Kidney tubule cell (primary cell): ENCODE measurements at places on chromosomes 7 and 10.

GRCh38 chr10:120805014-120805812 lies 45.9 kb upstream of the WDR11 start:
- no peak for DNase-seq

- no peak for DNase-seq
Measured at GRCh38 chr7:50560865-50561351, 4.3 kb downstream of the DDC start.

GRCh38 chr10:128066870-128067382 lies 59.3 kb downstream of the MKI67 start:
- DNase-seq = no peak

- DNase-seq = no peak
Measured at GRCh38 chr10:33570495-33570894, 236.0 kb upstream of the NRP1 start.

- no peak for DNase-seq
Measured at GRCh38 chr10:121851786-121852185, 76.0 kb downstream of the ATE1 start.

DNA sequence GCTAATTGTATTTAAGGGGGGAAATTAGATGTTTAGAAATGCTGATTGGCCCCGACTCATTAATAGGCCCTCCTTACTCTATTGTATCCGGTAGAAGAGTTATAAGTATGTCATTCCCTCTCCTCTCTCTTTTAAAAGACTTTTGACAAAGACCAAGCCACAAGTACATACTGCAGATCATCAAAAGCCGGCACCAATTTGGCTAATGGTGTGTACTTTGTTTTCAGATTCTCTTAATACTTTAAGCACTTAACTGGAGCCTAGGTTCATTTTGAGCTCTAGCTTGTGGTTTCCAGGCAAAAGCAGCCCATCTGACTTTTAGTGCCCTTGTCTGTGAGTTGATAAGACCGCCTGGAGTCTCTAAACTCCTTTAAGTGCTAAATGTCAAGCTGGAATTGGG lies 210.0 kb upstream of the LYZL1 start:
- no peak for DNase-seq

DNA sequence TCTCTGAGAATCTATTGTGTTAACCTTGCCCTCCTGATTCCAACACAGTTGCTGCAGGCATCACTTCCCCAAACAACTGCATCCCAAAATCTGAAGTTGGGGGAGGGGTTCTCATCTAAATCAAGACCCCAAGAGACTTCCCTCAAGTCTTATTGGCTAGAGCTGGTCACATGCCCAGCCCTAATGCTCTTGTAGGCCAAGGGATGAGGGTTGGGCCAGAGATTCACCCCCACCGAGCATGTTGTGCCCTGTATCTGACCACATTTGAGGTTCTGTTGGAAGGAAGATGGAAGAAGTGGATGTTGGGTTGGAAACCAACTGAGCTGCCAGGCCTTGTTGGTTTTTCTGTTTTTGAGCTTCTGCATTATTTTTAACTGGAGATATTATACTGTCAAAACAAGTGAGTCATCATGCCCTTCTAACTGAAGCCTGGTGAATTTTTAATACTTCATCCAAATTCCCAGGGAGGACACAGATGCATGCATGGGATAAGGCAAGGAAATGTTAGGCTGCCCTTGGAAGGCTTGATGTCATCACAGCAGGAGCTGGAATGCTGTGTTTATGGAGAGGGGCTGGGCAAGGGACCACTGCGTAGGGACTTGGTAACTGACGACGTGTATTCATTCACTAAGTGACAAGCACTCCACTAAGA lies 68.6 kb upstream of the CACUL1 start:
- DNase-seq = no peak

GRCh38 chr7:14637968-14638367 lies 264.6 kb downstream of the DGKB start:
- no peak for DNase-seq

- no peak for DNase-seq
Measured at GRCh38 chr10:61765176-61766087, 102.7 kb downstream of the CABCOCO1 start.

DNA sequence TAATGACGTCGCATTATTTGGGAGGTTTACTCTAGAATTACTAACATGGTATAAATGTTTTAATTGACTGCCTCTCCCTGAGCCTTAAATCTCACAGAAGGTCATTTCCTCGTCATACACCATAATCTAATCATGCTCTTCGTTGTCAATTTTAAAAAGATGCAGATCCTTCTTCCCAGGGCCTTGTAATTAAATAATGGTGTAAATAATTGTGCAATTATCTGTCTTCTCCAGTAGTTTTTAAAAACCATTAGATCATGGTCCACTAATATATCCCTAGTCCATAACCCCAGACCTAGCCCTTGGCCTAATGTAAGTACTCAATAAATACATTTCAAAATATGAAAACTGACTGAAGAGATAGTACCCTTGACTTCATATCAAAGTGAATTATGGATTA lies 181.5 kb upstream of the GNAI1 start:
- no peak for DNase-seq

DNA sequence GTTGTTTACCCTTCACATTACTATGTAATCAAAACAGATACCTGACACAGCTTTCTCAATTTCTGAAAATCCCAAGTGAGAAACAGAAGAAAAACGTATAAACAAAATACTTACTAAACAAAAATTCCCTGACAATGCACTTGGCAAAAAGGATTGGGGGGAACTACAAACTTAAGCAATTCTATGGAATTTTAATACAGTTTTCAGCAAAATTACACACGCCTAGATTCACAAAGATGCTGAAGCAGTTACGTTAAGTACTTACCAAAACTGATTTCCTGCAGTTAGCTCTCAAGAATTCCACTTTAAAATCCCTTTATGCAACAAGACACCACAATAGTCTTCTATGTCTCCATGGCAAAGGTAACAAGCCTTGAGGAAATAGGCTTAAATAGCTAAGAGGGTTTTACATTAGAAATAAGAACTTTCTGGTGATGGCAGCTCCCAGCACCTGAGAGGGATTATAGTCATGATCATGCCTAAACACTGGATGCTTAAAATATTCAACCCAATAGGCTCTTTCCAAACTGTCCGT lies 10.8 kb downstream of the TOMM7 start:
- DNase-seq = no peak

- peak; percentile 25 for DNase-seq
Measured at GRCh38 chr10:111973306-111973705, 210.3 kb downstream of the GPAM start.

GRCh38 chr7:157244516-157245294 lies 92.1 kb upstream of the DNAJB6 start:
- DNase-seq = no peak

DNA sequence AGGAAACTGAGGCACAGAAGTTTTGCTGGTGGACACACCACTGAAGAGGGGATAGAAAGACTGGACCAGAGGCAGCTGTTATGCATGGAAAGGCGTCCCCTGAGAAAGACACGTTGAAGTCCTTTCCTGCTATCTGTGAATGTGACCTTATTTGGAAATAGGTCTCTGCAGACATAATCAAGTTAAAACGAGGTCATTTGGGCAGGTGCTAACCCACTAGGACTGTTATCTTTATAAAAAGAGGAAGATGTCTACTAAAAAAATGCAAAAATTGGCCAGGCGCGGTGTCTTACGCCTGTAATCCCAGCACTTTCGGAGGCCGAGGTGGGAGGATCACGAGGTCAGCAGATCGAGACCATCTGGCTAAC lies 31.6 kb downstream of the ELMO1 start:
- DNase-seq = no peak

DNA sequence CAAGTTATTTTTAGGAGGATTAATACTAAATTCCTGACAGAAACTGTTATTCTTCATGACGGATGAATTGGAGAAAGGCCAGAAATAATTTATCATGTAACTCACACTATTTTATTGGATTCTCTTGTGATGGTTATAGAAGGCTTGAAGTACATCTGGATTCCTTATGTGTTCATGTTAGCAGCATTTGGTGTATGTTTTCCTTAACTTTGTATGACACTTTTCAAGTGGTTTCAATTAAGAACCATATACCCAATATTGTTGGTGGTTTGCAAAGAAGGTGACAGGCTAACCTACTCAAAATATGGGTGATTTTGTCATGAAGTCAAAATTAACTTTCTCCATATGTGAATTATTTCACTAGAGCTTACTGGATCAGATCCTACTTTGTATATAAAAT lies 532.2 kb upstream of the CNTNAP2 start:
- DNase-seq = no peak

DNA sequence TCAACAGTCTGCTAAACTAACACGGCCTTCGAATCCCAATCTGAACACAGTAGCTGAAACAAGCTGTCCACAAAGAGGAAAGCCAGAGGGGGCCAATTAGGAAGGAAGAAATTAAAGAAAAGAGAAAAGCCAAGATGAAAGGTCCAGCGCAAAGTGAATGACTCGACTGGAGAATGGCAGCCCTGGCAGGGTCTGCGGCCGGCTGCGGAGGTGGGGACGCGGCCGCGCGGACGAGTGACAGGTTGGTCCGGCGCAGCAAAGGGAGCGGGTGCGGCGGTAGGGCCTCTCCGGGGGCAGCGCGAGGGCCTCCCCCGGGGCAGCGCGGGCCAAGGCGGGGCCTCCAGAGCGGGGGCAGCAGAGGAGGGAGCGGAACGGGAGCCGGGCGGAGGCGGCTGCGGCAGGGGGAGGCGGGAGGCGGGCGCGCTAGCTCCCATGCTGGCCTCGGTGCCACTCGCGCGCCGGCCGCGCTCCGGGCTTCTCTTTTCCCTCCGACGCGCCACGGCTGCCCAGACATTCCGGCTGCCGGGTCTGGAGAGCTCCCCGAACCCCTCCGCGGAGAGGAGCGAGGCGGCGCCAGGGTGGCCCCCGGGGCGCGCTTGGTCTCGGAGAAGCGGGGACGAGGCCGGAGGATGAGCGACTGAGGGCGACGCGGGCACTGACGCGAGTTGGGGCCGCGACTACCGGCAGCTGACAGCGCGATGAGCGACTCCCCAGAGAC lies at the start of gene VWC2:
TSS of gene VWC2 (plus strand) at position 421 of the 718 bp plus-strand sequence. CDS start 1,798 bp downstream, outside the sequence.
- no peak for DNase-seq

- no peak for DNase-seq
Measured at GRCh38 chr7:74657692-74658177, at the start of gene GTF2I. TSS of gene GTF2I (plus strand) at chr7:74657718. CDS start at chr7:74689129, 31,411 bp downstream.
